ENCODE measurements at places on chromosomes 11 and 22.
A peak's percentile ranks its signal among the peaks of the same experiment; 100 is the strongest.

- no peak for DNase-seq
These were observed 13.7 kb downstream of the MS4A13 start for GRCh38 chr11:60528934-60529333.

DNA sequence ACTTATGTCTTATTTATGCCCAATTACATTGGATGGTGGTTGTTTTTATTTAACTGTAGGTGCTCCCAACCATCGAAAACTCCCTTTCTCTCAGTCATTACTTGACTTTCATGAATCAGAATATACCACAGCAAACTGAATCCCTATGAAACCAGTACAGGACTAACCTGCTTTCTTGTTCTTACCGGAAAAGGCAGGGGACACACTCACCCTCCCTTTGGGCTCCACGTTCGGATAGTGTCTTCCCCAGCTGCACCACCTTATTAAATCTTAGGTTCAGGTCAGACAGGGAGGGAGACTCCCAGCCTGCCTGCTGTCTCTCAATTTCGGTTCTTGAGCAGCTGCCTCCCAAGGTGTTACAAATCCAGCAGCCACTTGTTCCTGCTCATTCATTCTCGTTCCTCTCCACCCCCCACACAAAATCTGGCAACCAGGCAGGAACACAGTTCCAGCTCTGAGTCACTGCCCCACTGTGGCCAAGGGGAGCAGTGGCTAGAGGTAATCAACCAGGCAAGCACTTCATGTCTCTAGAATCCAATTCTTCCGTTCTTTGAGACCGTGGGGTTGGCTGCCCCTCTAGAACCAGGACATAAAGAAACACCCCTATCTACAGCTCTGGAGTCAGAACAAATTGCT is 133.0 kb downstream of the PLEKHA7 start:
- no peak for DNase-seq

GRCh38 chr22:39765046-39765445 is 128.5 kb downstream of the ENTHD1 start:
- DNase-seq: no peak

- no peak for DNase-seq
These were observed 879.7 kb downstream of the JRKL start for GRCh38 chr11:97269527-97269926.

DNA sequence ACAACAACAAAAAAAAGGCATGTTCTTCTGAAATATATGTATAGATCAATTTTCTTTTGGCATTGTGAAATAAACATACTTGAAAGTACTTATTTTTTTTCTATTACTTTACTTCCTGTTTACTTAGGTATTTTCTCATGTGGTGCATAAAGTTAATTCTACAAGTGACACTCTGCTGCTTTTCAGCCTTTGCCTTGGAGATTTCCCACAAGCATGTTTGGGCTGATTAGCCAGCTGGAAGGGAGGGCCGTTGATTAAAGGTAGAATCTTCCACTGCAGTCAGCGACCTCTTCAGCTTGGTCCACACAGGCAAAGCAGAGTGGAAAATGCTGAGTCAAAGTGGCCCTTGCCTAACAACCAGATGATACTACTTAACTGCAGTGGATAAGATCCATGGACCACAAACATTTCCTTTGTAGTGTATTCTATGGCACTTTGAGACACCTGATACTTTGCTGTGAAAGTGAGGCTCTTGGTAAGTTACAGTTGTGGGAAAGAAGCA is 176.0 kb downstream of the ARHGAP42 start:
- peak; percentile 60 for DNase-seq

Data from DMS79 (cell line).